ENCODE measurements at places on chromosomes 5 and 9. TPM values are rescaled to one million over a fixed set of nuclear protein-coding genes. Genes with fewer than 3 reads are reported as not detected.

Gene ABLIM3
- total RNA-seq, result 0.14 TPM

- no peak for DNase-seq
Observed at GRCh38 chr5:126917918-126918614, 112.3 kb downstream of the MARCHF3 start.

Gene PDZD2
- total RNA-seq, result 0.75 TPM

DNA sequence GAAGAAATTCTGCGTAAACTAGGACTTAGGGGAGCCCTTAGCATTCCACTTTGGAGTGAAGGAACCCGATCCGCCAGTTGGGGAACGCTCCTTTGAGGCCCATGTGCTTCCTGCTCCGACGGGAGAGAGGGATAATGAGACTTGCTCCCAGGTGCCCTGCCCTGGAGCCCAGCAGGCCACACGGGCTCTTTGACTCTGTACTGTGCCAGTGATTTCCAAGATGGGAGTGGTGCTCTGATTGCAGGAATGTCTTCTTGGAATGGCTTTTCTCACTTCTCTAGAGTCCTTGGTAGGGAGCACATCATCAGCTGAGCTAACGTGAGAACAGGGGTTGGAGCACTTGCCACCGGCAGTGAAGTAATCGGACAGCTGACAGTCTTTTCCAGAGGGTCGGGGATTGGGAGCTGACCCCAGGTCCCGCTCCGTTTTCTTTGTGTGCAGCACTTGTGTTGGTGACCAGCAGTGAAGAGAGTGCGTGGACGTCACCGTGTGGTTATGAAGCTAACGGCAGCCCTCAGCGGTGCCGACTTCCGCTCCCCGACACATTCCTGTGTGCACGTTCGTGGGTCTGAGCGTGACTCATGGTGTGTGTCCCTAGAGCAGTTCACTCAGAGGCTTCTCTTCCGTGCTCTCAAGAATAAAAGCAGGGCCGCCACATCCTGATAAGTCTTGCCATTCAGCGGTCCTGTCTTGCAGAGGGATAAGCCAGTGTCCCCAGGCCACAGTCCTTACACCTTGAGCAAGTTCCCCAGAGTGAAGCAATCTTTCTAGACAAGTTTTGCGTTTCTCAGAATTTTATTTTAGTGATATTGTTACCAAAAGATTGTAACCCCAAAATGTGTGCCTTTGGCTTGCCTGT lies 25.6 kb downstream of the ABL1 start:
- DNase-seq, result no peak

DNA sequence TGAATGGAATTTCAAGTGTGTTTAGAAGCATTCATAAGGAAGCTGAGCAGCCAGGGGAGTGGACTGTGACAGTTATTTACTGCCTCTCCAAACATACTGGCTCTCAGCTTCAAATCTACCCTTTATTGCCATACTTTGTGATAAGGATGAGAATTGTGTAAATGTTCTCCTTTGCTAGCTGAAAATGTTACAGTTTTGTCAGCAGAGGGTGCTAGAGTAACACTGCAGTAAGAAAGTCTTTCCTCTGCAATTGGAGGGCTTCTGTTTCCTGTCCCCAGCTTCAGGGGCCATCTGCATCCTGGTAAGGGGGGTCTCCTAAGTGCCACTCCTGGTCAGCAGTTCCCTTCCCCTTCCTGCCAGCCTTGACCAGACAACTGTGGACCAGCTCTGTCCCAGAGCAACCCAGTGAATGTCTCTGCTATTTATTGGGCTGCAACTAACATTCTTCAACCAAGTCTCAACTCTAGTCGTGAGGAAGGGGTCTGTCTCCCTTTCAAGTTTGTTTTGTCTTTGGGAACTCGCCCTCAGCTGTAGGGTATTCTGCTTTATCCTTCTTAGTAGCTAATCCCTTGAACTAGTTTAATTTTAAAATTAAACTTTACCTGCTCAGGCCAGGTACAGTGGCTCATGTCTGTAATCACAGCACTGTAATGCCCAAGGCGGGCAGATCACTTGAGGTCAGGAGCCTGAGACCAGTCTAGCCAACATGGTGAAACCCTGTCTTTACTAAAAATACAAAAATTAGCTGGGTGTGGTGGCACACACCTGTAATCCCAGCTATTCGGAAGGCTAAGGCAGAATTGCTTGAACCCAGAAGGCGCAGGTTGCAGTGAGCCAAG lies 45.3 kb downstream of the RAPGEF6 start:
- DNase-seq, result peak; percentile 21

DNA sequence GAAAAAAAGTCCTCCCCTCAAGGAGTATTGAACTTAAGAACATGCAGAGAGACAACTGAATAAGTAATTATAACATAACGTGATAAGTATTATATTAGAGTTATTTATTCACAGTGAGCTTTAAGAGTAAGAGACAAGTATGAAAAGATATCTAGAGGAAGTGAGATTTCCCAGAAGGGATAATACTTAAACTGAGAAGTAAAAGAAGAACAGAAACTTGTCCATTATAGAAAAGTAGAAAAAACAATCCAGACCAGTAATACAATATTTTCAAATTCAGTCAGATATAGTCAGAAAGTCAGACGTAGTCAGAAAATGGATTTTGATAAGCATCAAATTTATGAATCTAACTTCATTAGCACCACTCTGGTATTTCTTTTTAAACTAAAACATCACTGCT lies 613.0 kb upstream of the CCNG1 start:
- no peak for DNase-seq

DNA sequence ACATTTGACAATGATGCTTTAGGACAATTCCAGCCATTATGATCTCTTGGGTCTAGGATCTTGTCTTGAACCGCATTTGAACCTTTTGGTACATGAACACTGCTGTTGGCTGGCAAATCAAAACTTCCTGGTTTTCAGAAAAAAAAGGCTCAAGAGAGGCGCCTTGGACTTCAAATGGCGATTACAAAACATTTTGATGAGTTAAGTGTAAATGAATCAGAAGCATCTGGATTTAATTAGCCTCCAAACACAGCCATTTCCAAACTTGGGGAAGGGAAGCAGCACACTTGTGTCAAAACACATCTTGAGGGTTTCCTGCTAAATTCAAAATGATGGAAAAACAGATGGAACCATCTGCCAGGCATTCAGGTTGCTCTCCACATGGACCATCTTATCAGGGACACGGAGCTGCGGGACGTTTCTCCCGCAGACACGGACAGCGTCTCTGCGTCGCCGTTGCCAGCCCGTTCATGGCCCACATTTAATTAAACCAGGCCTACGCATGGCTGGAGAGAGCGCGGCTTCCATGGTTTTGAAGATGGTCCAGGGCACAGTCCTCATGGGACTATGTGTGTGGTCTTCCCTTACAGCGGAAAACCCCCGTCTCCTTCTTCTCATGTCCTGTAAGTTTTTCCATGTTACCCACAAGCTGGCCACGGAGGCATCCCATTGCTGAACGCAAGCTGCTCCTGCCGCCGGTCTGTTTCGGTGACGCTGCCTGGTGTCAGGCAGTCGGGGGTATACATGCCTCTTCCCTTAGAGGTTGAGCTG lies 55.8 kb upstream of the PTCH1 start:
- DNase-seq, result no peak

DNA sequence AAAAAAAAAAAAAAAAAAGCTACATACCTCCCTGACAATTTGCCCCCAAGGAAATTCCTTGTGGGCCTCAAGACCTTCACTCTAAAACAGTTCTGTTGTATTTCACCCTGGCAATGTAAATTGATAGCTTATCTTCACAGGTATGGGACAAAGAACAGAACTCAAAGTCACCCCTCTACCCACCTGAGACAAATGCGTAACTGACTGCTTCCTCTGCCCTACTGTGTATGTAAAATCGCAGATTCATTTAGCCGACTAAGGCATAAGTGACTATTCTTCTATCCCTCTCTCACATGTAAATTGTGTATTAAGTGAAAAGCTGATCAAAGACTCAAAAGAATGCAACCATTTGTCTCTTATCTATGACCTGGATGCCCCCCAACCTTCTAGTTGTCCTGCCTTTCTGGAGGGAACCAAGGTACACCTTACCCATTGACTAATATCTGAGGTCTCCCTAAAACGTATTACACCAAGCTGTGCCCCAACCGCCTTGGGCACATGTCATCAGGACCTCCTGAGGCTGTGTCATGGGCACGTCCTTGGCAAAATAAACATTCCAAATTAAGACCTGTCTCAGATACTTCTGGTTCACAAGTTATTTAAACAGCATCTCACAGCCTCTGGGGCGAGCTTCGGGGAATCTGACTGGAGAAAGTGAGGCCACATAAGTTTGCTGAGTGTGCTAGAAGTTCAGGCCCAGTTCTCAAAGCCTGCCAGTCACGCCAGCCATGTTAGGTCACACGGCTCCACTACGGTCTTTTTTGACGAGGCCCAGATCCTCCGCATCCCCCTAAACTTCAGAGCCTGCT lies 954 bp downstream of the TBCA start:
- no peak for DNase-seq

Gene DELE1
- 69.7 TPM for total RNA-seq

Gene ADRB2
- total RNA-seq, result 0.29 TPM

DNA sequence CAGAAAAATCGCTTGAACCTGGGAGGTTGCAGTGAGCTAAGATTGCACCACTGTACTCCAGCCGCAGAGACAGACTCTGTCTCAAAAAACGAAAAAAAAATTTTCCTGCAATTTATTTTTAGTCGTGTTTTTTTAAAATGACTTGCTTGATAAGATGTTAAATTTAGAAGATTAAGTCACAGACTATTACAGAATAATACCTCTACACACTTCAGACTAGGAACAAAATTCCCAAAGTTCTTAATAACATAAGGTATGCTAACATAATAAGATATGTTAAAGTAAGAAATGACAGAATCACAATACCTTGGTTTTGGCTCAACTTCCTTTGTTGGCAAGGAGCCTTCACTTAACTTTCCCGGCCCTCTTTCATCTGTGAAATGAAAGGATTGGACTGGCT lies 59.5 kb upstream of the NPR3 start:
- DNase-seq, result no peak

DNA sequence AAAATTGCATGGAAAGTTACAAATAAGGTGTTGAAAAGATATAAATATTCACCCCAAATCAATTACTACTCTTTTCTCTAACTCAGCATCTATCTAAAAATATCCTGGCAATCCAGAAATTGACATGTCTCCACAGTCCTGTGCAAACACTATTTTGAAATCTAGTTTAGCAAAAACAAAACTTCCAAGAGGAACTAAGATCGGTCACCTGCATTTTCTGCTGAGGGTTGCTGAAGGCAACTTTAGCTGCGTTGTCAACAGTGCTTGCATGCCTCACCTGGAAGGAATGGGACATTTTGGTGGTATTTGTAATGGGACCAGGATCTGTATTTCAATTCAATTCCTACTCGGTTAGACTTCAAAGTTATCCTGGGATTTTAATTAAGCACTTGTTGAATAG lies 398.3 kb downstream of the NTRK2 start:
- no peak for DNase-seq

- no peak for DNase-seq
Observed at GRCh38 chr9:129567842-129568559, 52.9 kb downstream of the C9orf50 start.

- DNase-seq, result no peak
Observed at GRCh38 chr9:15936306-15936921, 383.6 kb downstream of the CCDC171 start.

DNA sequence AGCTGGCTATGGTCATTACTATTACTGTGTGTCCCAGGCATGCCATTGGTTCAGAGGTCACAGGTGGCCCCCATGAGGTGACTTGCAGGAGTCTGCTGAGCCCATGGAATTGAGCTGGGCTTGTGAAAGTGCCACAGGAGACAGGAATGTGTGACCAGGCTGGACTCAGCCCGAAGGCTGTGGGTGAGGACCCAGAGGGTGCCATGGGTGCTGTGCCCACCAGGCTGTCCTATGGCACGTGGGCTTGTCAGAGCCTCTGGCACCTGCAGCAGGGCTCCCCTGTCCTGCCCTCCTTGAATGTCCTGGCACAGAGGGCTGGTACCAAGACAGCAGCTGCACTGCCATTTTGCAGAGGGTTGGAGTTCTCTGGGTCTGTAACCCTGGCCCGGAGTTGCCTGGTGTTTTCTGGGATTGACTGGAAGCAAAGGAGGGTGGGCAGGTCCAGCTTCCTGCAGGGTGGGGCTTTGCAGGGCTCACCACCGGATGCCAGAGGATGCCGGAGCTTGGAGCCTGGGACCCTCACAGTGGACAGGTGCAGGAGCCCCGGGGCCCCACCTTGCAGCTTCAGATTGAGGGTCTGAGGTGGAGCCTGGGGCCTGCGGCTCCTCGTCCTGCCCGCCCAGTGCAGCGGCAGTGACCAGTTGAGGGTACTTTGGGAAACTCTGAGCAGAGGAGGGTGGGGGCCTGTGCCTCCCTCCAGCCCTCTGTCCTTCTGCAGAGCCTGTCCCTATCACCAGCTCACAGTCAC lies 14.2 kb downstream of the COL5A1 start:
- no peak for DNase-seq

DNA sequence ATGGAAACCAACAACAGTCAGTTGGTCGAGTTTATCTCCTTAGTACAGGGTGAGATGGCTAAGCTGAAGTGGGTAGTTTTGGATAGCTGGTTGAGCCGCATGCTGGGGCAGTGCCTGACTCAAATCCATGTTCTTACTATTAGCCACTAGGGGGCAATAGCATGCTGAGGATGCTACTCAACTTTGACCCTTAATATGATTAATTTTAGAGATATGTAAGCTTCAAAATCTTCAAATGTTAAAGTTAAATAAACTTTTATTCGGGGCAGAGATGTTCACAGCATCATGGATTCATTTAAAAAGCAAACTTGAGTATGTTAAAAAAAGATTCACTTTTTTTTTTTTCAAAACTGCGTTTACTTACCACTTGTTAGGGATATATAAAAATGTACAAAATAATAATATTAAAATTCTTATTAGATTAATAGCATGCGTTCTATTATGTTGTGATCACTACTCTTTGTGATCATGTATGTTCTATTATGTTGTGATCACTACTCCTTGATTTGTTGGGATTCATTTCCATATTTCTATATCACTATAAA lies 57.0 kb downstream of the C9orf153 start:
- no peak for DNase-seq

Gene GPR151
- total RNA-seq, result not detected

GRCh38 chr5:168314735-168315411 lies 23.4 kb downstream of the WWC1 start:
- DNase-seq, result no peak

Gene UGT3A1
- total RNA-seq, result not detected

DNA sequence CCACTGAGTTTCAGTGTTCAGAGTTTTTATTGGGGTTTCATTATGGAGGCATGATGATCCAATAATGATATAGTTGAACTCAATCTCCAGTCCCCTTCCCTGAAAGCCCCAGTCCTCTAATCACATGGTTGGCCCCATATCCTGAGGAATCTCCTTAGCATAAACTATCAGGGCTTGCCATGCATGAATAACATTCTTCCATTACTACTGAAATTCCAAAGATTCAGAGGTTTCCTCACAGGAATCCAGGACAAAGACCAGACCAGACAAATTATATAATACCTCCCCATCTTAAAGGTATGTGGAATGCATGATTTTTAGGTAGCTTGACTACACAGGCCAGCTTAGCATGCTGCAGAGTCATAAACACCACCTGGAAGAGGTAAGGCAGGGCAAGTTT lies 15.5 kb upstream of the LRRTM2 start:
- DNase-seq, result no peak

DNA sequence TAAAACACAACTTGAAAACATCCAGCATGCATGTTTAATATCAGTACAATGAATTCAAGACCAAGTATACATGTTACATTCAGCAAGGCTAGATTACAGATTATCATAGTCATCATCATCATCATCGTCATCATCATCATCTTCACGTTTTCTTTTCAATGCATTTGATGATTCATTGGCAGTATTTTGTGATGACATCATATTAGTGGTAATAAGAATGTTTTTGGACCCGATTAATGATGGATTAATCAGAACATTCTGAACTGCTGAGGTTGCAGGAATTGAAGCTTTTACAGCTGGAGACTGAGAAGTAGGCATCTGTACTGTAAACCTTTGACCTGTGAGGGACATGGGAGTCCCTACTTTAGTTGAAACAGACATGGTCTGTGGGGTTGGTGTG lies 4.5 kb downstream of the AK6 start:
- no peak for DNase-seq

Gene ANKRD20A1
- 3.1 TPM for total RNA-seq

Gene COL23A1
- 0.14 TPM for total RNA-seq
